CD4-positive, alpha-beta T cell treated with Interleukin-1 beta for 1 hour (primary cell): ENCODE measurements at places on chromosomes 4 and X.

DNA sequence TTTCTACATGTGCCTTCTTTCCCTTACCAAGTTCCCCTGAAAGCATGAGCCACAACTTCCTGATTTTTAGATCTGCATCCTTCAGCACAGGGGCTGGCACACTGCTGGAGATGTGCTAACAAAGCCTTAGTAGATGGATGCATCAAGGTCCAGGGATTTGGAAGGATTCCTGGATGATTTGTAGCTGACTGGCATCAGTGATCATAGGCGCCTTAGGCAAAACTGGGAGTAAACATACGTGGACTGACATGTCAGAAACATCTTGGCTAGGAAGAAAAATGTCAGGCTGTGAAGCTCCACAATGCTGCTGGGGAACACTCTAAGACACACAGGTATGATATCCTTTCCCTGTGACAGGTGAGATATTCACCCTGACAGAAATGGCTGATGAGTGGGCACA lies 156.4 kb downstream of the AMELX start:
- no peak for DNase-seq

DNA sequence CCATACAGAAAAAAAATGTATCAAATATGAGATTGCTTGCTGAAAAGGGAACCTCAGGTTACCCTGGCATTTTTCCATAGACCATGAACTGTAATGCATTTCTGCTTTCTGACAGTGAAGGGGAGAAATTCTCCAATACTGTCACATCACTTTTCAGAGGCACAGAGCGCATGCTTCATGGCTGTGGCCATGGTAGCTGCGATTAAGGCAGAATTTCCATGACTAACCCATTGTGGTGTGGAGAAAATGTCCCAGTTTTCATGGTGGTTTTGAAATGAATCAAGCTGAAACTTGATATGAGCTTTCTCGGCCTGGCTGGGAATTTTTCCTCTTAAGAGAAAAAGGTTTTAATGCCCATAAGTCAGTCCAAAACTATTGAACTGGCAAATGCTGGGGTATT lies 39.5 kb upstream of the MAP3K15 start:
- DNase-seq: no peak

- no peak for DNase-seq
Measured at GRCh38 chr4:150082241-150082640, 4.0 kb downstream of the DCLK2 start.

DNA sequence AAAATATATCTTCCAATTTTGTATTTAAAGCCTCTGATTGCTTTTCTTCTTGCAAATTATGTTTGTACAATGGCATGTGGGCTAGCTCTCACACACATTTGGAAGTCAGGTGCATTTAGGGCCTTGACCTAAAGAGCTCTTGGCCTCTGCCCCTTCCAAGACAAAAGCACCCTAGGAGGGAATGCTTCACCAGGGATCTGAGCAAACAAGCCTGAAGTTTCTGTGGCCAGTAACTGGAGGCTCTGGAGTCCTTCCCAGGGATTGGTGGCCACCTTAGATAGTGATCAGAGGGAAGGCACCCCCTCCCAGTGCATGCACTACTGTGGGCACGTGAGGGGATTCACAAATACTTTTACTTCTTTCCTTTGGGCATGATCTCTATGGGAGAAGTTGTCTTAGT lies 60.3 kb upstream of the DIPK2B start:
- no peak for DNase-seq

- DNase-seq: no peak
Measured at GRCh38 chr4:121688261-121688660, 8.5 kb downstream of the ANXA5 start.
